Activated CD4-positive, alpha-beta T cell treated with anti-CD3 and anti-CD28 coated beads, Interleukin-2, Interleukin-6, amounts not matched to agents 100 ng/mL and 50 ng/mL, durations not matched to agents 16 hours and 8 hours (primary cell): ENCODE measurements at places on chromosomes 4 and X.

DNA sequence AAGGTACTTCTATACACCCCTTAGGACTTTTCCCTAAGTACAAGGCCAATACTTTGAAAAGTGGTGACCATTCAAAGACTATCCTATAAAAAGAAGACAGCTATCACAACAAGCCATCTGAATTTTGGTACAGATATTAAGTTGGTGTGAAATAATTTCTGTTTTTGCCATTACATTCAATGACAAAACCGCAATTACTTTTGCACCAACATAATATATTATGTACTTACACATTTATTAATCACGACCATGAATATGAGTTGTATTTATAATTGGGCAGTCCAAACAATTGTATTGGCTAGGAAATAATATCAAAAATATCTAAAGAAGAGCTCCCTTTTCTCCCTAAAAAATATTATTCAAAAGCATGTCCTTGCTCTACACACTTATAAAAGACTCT lies 215.7 kb downstream of the TMA16 start:
- no peak for DNase-seq

DNA sequence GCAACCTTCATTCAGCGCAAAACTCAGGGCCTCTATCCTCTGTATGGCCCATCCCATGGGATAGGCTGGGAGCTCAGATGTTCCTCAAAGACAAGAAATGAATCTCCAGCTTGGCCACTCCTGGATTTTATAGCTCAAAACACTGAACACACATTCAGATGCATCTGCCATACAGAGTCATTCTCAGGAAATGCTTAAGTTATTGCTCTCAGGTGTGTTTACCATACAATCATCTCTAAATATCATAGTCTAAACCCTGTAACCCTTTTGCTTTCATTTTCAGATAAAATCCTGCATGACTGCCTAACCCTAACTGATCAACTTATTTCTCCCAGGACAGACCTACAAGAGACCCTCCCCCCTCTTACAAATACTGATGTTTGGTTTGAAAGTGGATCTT lies 140.9 kb upstream of the FMR1 start:
- DNase-seq: no peak

DNA sequence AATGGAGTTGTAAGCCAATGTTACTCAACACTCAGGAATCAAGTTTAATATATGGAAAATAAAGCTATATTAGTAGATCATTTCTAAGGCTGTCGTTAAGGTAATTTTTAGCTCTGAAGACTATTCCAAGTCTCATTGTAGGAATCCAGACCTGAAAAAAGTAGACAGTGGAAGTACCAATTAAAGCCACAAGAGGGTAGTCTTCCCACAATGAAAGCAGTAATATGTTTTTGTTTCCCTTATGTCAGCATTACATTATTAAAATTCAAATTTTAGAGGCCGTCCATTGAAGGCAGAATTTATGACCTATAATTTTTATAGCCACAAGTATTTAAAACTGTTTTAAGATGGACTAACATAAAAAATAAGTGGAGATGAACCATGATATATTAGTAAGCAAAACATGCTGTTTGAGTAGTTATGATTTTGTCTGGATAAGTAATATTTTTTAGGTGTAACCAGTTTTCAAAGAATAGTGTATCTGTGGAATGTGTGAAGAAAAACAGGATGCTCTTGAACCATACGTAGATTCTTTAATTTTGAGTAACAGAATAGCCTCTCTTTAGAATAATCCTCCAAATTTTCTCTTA lies 372.6 kb upstream of the TECRL start:
- peak; percentile 33 for DNase-seq

DNA sequence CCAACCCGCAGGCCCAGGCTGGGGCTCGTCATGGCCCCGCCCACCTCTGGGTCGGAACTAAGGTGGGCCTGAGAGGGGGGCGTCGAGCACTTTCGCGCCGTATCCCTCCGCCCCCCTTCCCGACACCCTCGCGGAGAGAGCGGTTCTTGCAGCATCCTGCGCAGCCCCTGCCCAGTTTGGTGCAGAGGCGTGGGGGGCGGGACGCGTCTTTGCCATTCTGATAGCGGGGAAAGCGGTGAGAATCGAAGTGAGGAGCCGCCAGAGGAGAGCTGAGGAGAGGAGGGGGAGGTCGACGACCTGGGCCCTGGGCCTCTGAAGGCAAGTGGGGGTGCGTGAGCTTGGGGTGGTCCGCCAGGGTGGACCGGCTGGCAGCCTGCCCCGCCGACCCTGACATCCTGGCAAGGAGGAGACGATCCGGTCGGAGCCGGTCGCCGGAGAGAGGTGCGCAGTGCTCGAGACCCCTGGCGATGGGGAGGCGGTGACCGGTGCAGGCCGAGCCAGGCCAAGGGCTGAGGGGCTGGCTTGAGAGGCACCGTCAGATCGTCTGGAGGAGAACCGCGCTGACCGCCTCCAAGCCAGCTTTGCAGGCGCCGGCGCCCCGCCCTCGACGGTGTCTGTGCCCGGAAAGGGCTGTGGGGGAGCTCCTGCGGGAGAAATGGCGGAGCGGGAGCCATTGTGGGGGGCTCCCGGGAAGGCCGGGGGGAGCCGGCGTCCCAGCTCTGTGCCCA lies 25.5 kb downstream of the GPRASP3 start:
- no peak for DNase-seq

DNA sequence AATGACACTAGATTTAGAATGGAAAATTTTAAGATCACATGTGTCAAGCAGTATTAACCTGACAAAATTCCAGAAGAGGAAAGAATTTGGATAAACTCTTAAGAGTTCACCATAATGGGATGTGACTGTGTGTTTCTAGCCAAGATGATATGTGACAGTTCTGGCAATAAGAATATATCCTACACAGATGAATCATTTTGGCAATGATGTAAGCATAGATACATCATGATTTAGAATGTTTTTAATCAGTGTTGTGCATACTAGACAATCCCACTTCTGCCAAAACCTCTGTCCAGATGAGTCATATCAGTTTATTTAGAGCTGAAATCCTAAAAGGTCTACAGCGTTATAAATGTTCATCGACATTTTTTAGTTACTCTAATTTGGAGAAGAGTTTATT lies 48.8 kb downstream of the PTCHD1 start:
- peak; percentile 2 for DNase-seq

DNA sequence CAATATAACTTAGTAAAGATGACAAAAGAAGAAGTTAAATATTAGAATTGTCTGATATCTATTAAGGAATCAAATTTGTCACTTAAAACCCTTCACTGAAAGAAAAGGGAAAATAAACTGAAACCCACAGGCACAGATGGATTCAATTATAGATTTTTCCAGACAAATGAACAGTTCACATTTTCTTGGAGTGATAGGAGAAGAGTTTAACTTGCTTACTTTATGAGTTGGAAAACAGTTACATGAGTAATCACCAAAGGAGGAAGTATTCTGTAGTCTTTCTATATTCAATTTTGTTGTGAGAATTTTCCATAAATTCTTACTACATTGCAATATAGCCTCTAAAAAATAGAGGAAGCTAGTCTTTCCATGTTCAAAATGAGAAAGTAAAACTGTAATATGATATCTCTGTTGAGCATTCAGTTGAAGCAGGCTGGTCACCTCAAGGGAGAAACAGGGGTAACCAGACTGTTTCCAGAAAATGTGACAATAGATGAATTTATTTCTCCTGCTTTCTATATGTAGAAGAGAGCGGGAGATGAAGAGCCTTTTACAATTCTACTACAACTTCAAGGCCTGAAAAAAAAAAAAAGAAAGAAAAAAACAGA lies 330.3 kb upstream of the EPHA5 start:
- DNase-seq: no peak

DNA sequence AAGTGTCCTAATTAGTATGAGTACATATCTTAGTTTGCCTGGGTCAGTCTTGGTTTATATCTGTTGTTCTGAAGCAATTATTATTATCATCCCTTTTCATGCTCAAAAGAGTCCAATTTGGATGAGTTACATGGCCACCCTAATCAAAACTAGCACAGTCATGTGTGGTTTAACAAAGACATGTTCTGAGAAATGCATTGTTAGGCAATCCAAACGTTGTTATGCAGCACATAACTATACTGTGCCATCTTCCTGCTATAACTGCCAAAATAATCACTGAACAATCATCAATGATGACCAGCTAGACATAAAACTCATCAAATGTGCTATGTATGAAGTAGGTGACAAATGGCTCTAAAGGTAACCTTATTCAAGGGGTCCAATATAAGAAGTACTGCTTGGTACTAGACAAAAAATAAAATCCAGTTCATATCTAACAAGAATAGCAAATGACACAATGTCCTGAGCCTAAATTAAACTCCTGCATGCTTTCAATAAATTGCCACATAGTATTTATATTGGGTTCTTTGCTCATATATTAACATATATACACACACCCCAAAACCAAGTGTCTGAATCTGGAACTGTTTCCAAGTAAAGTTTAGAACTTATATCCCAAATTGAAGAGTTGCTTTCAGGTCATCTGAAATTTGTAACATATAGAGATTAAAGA lies 41.9 kb downstream of the CNOT6L start:
- peak; percentile 40 for DNase-seq

GRCh38 chr4:88821522-88821921 lies 123.9 kb upstream of the NAP1L5 start:
- no peak for DNase-seq

- no peak for DNase-seq
Measured at GRCh38 chr4:153418558-153418957, 47.6 kb upstream of the TMEM131L start.

DNA sequence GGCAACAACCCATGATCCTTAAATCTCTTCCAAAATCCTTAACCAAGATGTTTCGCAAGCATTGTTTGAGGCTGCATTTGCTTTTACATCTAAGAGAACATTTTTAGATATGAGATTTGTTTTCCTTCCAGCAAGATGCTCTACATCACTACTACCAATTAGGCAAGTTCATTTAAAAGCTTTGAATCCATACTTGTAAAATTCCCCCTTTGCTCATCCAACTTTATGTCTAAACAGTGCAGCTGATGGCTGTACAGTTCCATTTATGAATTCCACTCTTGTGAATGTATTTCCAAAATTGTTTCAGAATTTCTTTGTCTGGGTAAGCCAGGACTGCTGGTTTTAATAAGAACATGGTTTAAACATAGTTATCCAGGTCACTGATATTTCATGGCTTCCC lies 31.5 kb downstream of the RAI2 start:
- no peak for DNase-seq

GRCh38 chr4:162461952-162462351 lies 298.2 kb upstream of the FSTL5 start:
- no peak for DNase-seq

DNA sequence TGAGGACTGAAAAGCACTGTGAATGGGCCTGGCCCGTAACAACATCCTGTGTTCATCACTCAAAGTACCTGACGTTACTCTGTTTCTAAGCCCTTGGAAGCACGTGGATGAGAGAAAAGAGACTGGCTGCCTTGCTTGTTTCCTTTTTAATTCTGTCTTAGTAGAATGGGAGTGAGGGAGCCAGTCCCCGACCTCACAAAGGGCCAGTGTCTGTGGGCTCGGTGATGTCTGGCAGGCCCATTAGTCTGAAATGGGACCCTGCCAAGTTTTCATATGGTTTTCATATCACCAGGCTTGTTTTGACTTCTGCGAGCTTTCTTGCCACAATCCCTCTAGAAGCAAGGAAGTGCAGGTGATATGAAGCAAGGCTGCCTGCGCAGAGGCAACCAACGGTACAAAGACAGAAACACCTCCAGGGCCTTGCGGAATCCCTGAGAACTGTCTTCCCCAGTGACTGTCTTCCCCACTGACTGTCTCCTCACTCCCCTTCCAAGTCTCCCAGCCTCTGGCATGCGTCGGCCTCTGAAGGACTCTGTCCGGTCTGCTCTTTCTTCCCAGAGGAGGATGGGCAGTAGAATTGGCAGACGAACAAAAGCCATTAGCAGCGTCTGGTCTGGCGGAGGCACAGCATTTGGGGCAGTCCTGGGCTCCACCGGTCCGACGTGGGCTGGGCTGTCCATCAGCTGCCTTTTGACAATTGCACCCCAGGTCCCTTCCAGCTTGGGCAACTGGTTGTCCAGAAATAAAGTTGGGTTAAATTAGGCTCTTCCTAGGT lies 20.2 kb upstream of the RASL11B start:
- no peak for DNase-seq
